ENCODE measurements at places on chromosomes 3 and 15. TPM values are rescaled to one million over a fixed set of nuclear protein-coding genes. Genes with fewer than 3 reads are reported as not detected.

KLHL6 gene
- total RNA-seq = 34.1 TPM

KY gene
- not detected for total RNA-seq

TM4SF18 gene
- total RNA-seq = not detected

GRAMD2A gene
- total RNA-seq = not detected

RETNLB gene
- total RNA-seq = not detected

CD86 gene
- total RNA-seq = 1.0 TPM

MBNL1 gene
- 446 TPM for total RNA-seq

MEIS2 gene
- total RNA-seq = not detected

AGTR1 gene
- total RNA-seq = not detected

GRCh38 chr15:65081758-65082157 is 5.2 kb downstream of the KBTBD13 start:
- H3K27ac ChIP-seq = no peak overlapping the region
- peaks cover 32% of the 10 kb centered on the region for H3K4me1 ChIP-seq
- no peaks in the 10 kb centered on the region for H3K36me3 ChIP-seq
- DNase-seq = no peak
- no peak overlapping the region for H3K4me3 ChIP-seq
- peaks cover 50% of the 10 kb centered on the region for H3K27me3 ChIP-seq

DNA sequence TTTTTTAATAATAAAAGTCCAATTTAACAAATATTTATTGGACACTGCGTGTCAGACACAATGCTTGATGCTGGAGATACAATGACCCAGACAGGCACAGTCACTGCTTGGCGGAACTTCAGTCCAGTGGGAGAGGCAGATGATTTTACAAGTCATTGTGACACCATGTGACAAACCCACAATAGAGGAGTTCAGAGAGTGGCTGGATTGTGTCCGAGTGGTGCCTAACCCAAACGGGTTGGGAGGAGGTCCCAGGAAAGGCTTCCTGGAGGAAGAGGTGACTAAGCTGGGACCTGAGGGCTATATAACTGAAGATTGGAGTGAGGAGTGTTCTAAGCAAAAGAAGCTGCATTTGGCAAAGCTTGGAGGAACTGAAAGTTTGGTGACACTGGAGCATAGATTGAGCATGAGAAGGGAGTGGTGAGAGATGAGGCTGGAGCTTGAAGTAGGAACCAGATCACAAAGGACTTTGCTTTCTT is 41.4 kb downstream of the CRTC3 start:
- H3K27me3 ChIP-seq = no peaks in the 10 kb centered on the region
- H3K36me3 ChIP-seq = peaks cover 26% of the 10 kb centered on the region
- H3K4me1 ChIP-seq = peaks cover 73% of the 10 kb centered on the region
- peak overlapping the region; percentile 72 for H3K4me3 ChIP-seq
- H3K27ac ChIP-seq = peak overlapping the region; percentile 84

DNA sequence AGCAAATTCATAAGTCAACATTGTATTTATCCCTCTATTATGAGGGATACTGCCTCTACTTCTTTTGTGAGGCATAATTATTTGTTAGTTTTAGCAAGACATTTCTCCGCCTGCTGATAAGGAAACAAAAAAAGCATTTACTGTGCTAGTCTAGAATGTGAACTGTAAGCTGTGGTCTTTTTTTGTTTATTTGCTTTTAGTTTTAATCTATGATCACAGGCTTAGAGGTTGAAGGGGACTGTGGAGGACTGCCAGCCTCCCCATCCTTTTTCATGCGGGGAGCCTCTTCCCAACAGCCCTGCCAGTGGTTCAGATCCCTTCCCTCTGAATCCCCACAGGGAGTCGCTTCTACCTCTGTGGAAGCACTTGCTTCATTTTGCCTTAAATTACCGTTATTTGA is 331.0 kb upstream of the ROPN1 start:
- no peak overlapping the region for H3K27ac ChIP-seq
- H3K4me3 ChIP-seq = no peak overlapping the region
- no peak for DNase-seq

GRCh38 chr15:70823196-70823595 is 30.8 kb downstream of the LARP6 start:
- no peak overlapping the region for H3K4me3 ChIP-seq
- no peaks in the 10 kb centered on the region for H3K36me3 ChIP-seq
- peaks cover 3% of the 10 kb centered on the region for H3K4me1 ChIP-seq
- no peak for DNase-seq
- H3K27me3 ChIP-seq = peaks cover 11% of the 10 kb centered on the region
- H3K27ac ChIP-seq = no peak overlapping the region

DNA sequence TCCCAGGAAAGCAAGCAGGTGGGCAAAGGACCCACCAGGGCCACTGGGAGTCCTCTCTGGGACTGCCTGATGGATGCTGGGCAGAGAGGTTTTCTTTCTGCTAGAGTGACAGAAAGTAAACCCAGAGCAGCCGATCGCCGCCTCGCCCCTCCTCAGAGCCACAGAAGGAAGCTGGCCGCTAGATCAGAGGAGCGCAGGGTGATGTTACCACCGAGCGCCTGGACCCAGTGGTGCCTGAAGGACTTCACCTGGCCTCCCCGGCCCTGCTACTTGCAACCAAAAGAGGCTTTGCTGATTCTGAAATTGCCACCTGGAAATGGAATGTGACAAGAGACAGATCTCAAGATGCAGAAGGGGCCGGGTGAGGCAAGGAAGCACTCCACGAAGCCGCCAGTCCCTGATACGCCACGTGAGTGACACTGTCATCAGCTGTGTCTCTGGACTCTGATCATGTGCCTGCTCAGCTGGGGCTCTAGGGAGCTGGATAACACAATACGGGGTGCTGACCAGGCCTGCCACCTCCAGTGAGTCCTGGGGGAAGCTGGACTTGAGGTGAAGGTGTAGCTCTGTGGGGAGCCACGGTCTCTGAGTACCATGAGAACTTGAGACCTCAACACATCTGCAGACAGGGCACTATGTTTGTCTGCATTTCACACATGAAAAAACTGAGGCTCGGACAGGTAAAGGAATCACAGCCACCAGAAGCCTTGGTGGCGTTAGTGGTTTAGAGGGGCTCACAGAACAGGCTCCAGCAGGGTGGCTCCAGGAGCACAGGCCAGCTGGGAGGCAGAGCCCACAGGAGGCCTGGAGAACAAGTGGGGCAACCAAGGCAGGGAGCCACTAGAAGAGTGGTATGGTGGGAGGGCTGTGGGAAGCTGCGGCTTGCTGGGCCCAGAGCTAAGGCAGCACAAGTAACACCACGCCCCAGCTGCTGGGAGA is 137.9 kb upstream of the PRR20G start:
- H3K4me1 ChIP-seq = no peaks in the 10 kb centered on the region
- DNase-seq = no peak
- H3K27ac ChIP-seq = no peak overlapping the region

DNA sequence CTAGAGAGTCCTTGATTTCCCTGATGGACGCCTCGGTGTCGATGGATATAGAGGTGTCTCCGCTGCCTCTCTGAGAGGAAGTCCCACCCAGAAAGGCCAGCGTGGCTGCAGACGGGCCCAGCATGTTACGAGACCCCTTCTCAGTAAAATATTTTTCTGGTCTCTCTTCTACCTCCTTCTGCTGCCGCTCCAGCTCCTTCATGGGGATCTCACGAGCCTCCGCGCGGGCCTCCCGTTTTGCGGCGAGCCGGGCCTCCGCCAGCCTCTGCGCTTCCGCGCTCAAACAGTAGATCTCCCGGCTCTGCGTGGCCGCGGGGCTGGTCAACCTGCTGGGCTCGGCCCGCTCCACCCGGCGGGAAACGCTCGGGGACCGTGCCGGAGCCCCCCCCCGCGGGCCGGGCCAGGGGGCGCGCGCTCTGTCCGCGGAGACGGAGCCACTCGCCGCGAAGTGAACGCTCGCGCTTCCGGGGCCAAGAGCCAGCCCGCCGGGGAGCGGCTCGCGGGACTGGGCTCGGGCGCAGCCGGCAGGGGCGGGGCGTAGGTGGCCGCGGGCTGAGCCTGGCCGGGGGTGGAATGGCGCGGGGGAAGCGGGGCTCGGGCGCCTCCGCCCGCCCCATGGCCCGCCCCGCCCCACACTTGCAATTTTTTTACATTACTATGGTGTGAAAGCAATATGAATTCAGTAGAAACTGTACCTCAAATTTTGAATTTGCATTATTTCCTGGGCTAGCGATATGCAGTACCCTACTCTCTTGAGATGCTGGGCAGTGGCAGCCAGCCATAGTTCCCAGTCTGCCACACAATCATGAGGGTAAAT is 10.2 kb upstream of the KCNMB3 start:
- DNase-seq = peak; percentile 84
- peak overlapping the region; percentile 51 for H3K27ac ChIP-seq
- peaks cover 8% of the 10 kb centered on the region for H3K27me3 ChIP-seq
- peaks cover 12% of the 10 kb centered on the region for H3K36me3 ChIP-seq
- peaks cover 14% of the 10 kb centered on the region for H3K4me1 ChIP-seq

GRCh38 chr3:18558507-18558906 is 133.4 kb upstream of the SATB1 start:
- peaks cover 37% of the 10 kb centered on the region for H3K4me1 ChIP-seq
- H3K36me3 ChIP-seq = peaks cover 19% of the 10 kb centered on the region
- H3K27me3 ChIP-seq = no peaks in the 10 kb centered on the region
- H3K4me3 ChIP-seq = no peak overlapping the region
- H3K27ac ChIP-seq = no peak overlapping the region

- H3K36me3 ChIP-seq = no peaks in the 10 kb centered on the region
- no peak for DNase-seq
- no peak overlapping the region for H3K27ac ChIP-seq
- H3K4me1 ChIP-seq = no peaks in the 10 kb centered on the region
- H3K27me3 ChIP-seq = peaks cover 6% of the 10 kb centered on the region
These were observed 215.9 kb upstream of the CTDSPL start for GRCh38 chr3:37645517-37646380.

DNA sequence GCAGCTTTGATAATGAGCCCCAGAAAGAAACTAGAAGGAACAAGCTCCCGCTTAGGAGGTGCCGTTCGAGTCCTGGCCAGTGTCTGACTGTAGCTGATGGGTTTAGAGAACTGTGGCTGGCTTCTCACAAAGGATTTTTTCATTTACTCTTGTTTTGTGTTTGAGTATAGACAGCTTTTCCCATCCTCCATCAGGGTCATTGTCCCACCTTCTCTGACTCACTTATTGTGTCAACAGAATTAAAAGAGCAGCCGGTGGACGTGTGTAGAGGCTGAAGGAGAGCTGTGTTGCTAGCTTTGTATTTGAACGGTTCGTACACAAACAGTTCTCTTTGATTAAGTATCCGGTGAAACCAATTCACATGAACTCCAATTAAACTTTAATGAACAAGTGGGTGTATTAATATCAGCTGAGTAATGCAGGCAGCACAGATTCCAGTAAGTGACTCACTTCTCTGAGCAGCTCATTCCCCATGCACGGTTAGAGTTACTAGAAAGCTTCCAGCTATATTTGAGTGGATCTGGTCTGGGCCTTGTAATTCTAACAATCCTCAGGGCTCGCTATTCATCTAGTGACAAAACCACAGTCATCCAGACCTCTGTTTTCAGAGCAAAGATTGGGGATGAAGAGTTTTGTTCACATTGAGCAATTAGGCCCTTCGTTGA is 141.0 kb downstream of the LPP start:
- H3K36me3 ChIP-seq = peaks cover 36% of the 10 kb centered on the region
- peaks cover 25% of the 10 kb centered on the region for H3K4me1 ChIP-seq
- no peaks in the 10 kb centered on the region for H3K27me3 ChIP-seq
- no peak for DNase-seq
- H3K4me3 ChIP-seq = no peak overlapping the region
- H3K27ac ChIP-seq = no peak overlapping the region

DNA sequence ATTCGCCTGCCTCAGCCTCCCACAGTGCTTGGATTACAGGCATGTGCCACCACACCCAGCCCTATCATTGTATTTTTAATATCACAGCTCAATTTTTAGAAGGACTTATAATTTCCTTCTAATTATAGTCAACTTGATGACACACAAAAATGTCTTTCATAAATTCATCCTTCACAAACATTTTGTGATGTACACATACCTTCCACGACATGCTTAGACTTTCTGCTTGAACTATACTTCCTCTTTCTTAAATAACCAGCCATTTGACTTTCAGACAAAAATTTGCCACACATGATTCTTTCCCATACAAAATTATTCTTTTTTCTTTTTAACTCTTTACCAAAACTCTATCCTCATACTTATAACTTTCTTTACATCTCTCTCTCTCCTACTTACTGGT is 48.4 kb upstream of the CCK start:
- no peak overlapping the region for H3K27ac ChIP-seq
- H3K4me1 ChIP-seq = no peaks in the 10 kb centered on the region
- H3K27me3 ChIP-seq = no peaks in the 10 kb centered on the region
- H3K36me3 ChIP-seq = peaks cover 4% of the 10 kb centered on the region

DNA sequence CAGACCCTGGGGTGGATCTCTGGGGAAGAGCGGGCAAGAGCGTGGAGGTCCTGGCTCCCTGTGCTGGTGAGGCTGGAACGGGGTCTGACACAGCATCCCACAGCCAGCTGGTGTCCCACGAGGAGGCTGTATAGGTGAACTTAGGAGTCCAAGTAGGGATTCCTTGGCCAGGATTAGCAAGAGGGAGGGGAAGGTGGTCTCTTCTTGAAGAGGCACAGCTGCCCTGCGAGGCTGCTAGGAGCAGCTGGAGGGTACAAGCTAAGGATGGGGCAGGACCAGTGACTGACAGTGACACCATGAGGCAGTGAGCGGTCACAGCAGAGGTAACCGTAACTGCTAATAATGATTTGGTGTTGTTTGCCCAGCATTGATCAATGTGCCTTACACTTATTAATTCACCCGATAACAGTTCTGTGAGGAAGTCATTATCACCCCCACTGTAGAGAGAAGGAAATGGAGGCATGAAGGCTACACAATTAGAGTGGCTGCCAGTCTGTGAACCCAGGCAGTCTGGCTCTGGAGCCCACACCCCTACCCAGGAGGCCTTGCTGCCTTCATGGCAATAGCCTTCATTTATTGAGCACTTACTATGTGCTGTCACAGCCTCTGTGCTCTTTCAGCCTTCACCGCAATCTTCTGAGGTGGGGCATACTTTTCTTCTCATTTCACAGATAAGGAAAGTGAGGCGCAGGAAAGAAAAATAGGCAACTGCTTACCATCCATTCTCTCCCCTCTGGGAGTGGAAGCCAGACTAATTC is 59.4 kb downstream of the TMEM44 start:
- no peaks in the 10 kb centered on the region for H3K4me1 ChIP-seq
- no peaks in the 10 kb centered on the region for H3K36me3 ChIP-seq
- H3K4me3 ChIP-seq = no peak overlapping the region
- H3K27me3 ChIP-seq = peaks cover 37% of the 10 kb centered on the region

DNA sequence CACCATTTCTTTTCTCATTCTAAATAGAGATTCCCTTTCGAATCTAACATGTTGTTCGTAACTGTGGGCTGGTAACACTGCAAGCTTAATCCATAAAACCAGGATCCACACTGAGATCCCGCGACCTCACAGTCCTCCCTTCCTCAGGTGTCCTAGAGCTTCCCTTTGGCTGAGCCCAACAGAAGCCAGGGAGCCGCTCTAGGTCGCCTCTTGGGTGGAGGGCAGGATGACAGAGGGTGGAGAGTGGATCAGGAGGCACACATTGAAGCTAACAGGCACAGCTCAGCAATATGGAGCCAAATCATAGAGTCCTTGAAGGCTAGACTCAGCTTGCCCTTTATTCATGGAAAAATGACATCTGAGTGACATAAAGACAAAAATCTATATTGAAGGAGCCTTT is 44.7 kb upstream of the DLG1 start:
- H3K27ac ChIP-seq = no peak overlapping the region
- no peak for DNase-seq
- peaks cover 8% of the 10 kb centered on the region for H3K27me3 ChIP-seq
- no peak overlapping the region for H3K4me3 ChIP-seq
- H3K36me3 ChIP-seq = no peaks in the 10 kb centered on the region

GRCh38 chr3:3145831-3146230 is 19.1 kb downstream of the TRNT1 start:
- H3K36me3 ChIP-seq = peaks cover 34% of the 10 kb centered on the region
- no peaks in the 10 kb centered on the region for H3K27me3 ChIP-seq
- peaks cover 3% of the 10 kb centered on the region for H3K4me1 ChIP-seq
- DNase-seq = no peak
